ENCODE measurements at places on chromosomes 5 and 9.

- DNase-seq: no peak
Observed at GRCh38 chr9:16099732-16100536, 547.1 kb downstream of the CCDC171 start.

GRCh38 chr5:133866160-133866902 lies 102.1 kb downstream of the C5orf15 start:
- no peak for DNase-seq

- DNase-seq: no peak
Observed at GRCh38 chr9:132485393-132485792, 75.4 kb downstream of the CFAP77 start.

DNA sequence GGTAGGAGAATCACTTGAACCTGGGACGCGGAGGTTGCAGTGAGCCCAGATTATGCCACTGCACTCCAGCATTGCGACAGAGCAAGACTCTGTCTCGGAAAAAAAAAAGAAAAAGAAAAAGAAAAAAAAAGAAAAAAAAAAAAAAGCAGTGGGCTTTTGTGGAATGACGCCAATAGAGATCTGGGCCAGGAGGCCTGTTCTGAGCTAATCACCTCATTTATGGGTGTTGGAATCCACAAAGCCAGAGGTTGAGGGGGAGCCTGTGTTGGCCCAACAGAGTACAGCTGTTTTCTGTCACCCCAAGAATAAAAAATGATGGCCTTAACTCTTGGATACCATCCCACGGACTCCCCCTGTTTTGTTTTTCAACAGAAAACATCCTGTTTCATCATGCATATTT lies 18.5 kb downstream of the OSTF1 start:
- DNase-seq: no peak

- DNase-seq: no peak
Observed at GRCh38 chr5:157821822-157822622, 36.9 kb downstream of the CLINT1 start.

DNA sequence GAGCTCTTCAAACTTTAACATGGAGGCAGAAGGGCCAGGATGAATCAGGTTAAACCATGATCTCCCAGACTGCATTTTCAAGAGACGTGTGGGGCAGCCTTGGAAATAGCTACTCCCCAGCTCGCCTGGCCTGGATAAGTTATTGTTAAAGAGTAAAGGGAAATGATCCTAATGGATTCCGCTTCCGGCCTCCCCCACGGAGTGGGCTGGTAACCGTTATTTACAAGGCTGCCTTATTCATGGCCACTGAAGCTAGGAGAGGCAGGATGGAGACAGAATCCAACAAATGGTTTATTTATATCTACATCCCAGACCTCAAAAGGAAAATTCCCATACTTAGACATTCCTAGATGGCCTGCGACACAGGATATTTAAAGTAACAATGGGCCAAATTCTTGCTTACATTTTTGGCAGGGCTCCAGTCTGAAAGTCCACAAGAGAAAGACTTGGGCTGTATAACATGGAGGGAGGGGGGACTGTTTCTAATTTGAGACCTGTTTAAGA lies 27.9 kb downstream of the SPRY4 start:
- DNase-seq: no peak

DNA sequence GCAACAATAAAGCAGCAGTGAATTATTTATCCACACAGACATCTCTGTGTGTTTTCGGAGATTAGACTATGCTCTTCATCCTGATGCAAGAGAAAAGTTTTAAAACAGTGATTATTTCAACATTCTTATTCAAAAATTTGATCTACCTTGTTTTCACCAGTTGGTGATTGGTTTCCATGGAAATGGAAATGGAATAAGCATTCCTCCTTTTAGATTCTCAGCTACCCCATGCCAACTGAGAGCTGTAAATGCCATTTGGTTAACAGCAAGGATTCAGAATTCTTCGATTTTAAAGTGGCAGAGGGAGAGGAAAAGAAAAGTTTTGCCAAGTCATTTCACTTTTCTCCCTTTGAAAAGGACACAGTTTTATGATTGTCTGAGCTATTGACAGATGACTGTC lies 154.7 kb downstream of the PCSK5 start:
- DNase-seq: no peak

- no peak for DNase-seq
Observed at GRCh38 chr9:69190863-69191181, 16.7 kb downstream of the TJP2 start.

DNA sequence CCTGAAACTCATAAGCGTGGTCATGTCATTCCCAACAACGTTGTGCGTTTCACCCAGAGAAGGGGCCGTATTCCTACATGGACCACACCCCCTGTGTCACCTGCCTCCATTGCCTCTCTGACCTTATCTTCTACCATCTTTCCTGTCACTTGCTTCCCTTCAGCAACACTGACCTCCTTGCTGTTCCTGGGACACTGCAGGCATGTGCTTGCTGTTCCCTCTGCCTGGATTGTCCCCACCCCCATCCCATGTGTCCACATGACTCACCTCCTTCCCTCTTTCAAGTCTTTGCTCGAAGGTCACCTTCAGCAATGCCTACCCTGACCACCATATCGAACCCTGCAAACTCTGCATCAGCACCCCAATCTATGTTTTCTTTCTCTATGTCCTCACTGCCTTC lies 133.2 kb upstream of the ZNF618 start:
- no peak for DNase-seq

DNA sequence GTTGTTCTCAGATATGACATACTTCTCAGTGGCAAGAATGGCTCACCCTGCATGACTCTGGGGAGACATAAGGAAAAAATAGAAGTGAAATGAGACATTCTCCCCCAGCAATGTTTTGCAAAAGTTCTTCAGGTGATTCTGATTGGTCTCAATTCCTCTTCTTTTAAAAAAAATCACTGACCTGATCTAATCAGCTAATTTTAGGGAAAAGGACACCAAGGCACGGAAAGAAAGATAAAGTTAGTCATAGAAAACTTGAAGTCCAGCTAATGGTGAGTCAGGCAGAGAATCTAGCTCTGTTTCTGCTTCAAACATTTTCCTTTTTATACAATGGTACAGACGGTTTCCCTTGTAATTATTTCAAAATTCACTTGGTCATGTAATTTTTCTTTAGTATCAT lies 1018.9 kb upstream of the ARRDC3 start:
- no peak for DNase-seq

GRCh38 chr9:1337169-1337568 lies 287.0 kb downstream of the DMRT2 start:
- DNase-seq: no peak

GRCh38 chr9:136430588-136431234 lies 8.9 kb downstream of the INPP5E start:
- DNase-seq: no peak

GRCh38 chr9:2029666-2030170 lies 14.6 kb downstream of the SMARCA2 start:
- DNase-seq: no peak

- DNase-seq: no peak
Observed at GRCh38 chr5:57243286-57244137, 69.7 kb downstream of the GPBP1 start.

- DNase-seq: no peak
Observed at GRCh38 chr5:24353016-24353415, 291.8 kb downstream of the CDH10 start.

DNA sequence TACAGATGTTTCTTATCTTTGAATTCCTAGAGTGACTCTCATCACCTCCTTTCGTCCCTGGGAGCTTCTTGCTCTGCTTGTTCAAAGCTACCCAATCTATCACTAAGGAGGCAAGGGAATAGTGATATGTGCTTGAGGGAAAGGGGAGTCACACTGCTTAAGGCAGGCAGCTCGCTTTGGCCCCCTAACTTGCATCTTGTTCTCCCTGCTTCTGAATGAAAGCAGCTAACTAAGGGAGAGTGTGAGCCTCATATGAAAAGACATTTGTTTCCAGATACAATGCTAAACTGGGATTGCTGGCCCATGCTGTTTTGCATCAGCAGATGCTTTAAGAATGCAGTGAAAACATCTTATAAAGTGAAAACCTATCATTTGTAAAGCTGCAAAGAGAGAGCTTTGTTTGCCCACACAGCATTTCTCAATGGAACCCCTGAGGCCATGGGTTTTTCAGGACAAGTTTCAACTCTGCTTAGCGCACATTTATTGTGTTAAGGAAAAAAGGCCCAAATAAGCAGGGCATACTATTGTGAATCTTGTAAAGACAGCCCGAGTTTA lies 367.9 kb upstream of the ADAMTSL1 start:
- no peak for DNase-seq

DNA sequence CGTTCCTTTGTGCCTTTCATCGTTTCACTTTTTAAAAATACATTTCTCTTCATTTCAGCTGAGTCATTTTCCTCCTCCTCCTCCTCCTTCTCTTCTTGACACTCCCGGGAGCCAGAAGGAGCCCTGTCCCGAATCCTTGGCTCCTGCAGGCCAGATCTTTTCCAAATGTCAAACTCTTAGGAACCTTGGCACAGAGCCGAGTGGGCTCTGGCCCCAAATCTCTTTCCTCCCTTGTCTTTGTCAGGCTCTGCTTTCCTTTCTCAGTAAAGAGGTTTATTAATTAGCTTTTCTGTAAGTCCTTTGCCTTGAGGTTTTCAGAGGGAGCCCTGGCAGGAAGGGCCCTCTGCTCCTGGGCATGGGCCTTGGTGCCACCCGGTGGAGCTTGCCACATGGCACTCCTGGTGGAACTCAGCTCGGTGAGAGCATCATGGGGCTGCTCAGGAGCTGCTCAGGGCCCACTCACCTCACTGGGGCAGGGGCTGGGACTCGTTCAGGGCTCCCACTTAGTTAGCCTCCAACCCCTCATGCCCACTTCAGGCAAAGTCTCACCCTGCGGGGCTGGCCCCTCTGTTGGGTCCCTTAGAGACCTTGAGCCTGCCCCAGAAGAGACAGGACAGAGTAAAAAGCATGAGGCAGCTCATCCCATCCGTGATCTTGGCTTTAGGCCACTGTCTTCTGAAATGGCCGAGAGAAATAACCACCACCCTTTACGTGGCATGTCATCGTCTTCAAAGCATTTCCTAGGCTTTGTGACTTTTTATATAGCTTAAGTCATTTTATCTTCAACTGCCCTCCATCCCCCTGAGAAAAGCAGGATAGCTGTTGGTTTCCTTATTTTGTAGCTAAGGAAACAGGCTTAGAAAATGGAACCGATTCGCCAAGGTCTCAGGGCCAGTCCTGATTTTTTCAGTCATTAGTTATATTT lies 17.1 kb downstream of the STC2 start:
- no peak for DNase-seq

GRCh38 chr5:41891066-41891707 lies 13.0 kb upstream of the RIMOC1 start:
- no peak for DNase-seq

DNA sequence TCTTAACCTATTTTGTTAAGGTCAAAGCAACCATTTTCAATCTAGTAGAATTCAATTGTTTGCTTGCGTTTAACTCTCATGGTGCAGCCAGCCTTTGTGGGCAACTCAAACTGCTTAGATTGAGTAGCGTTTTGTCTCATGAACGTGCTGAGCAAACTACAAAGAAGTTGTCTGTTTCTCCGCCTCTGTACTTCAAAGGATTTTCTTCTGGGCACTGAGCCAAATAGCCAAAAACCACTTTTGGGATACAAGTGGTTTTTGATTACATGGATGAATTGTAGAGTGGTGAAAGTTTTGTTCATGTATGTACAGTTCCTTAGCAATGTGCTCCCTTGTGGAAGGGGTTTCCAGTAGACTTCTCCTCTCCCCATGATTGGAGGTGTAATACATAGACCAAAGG lies 122.9 kb downstream of the CFAP90 start:
- DNase-seq: no peak

DNA sequence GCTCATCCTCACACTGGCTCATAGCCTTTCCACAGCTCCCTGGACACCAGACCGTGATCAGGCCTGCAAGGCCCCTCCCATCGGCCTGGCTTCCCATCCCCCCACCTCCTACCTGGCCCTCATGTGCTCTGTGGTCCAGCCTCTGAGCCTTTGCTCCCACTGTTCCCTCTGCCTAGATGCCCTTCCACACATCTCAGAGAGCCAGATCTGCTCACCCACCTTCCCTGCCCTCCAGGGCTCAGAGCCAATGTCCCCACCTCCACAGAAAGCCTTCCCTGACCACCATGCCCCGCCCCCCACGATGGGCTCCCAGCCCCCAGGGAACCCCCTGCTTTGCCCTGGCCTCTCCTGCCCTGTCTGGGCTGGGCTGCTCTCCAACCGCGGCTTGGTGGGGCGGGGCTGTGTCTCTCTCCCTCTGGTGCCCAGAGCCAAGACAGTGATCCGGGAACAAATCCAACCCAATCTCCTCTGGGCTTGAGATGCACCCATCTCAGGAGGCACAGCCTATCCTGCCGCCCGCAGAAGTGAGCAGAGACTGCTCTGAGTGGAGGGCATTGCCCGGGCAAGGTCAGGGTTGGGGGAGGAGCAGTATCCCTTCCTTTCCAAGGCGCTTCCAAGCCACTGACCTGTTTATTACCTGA lies 1.6 kb downstream of the NINJ1 start:
- DNase-seq: no peak

GRCh38 chr9:90124961-90125360 lies 517.7 kb downstream of the DIRAS2 start:
- DNase-seq: no peak

DNA sequence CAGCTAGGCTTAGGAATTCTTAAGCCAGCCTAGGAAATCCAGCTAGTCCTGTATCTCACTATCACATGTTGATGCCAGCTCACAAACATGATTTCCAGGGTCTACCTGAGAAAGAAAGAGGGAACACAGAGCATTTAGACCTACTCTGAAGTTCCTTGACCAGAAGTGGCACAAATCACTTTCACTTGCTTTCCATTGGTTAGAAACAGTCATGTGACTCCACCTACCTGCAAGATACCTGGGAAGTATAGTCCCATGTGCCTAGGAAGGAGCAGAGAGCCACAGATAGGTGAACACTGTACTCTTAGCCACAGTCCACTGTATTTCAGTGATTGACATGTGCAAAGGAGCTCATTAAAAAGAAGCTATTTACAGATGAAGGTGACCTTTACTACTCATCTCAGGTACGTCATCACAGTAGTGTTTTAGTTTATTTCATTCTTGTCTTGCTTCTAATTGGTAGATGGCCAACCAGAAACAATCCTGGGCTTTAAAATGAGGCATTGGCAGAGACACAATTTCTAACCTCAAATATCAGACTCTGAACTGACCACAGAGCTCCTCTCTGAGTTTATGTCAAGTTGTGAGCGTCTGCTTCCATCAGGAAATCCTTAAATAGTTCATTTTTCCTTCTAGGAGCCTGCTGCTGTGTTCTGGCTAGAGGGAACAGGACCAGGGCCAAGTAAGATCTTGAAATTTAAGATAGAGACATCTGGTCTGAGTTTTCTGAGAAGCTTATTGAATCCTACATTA lies 340.7 kb downstream of the TLE4 start:
- no peak for DNase-seq

All from MM.1S (cell line).